ENCODE measurements at places on chromosomes 1 and 21.

- DNase-seq, result no peak
Observed at GRCh38 chr21:42117967-42118780, 47.1 kb downstream of the UMODL1 start.

GRCh38 chr1:247865416-247865815, 8.4 kb downstream of the TRIM58 start:
- peak; percentile 91 for DNase-seq

DNA sequence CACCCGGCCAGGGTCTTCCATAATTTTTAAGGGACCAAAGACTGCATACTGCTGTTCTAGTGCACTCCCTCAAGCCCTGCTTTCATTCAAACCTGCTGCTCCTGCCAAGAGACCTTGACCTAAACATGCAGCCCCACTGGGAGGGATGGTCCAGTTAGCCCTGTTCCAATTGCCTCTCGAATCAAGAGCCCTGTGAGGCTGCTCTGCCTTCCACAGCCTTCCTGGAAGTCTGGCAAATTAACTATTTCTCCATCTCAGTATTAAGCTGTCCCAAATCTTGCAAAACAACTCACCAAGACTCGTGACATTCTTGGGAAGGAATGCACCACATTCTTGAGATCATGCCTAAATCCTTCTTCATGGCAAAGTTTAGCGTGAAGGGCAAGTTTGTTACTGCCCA, 231.3 kb downstream of the C1orf94 start:
- DNase-seq, result no peak

- DNase-seq, result no peak
Observed at GRCh38 chr1:17498214-17498613, 41.3 kb upstream of the ARHGEF10L start.

DNA sequence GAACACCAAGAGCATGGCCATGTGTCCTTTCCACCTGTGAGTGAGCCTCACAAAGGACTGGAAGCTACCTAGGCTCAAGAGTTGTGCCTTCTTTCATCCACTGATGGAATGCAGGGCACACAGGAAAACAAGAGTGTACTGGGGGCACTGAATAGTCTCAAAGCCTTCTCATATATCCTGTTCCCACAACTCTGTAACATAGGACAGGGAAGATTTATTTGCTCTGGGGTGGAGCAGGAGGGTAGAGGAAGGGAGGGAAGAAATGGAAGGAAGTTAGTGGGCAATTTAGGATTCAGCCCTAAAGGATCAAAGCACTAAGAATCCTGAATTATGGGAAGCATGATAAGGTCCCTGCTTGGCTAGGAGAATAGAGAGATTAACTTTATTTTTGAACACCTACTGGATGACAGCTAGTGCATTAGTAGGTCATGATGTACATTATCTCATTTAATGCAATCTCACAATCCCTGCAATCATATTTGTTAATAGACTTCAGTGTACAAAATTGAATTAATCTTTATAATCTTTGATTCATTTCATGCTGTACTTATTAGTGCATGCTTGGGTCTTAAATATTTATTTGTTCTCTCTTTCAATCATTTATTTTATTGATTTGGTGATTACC, 27.0 kb upstream of the RGS16 start:
- DNase-seq, result no peak

- DNase-seq, result no peak
Observed at GRCh38 chr1:98417820-98418219, 243.7 kb upstream of the SNX7 start.

GRCh38 chr1:223329664-223330415, 34.1 kb downstream of the SUSD4 start:
- DNase-seq, result no peak

GRCh38 chr1:164240081-164240480, 318.9 kb upstream of the PBX1 start:
- no peak for DNase-seq

GRCh38 chr1:176195547-176195946, 11.5 kb downstream of the COP1 start:
- no peak for DNase-seq

DNA sequence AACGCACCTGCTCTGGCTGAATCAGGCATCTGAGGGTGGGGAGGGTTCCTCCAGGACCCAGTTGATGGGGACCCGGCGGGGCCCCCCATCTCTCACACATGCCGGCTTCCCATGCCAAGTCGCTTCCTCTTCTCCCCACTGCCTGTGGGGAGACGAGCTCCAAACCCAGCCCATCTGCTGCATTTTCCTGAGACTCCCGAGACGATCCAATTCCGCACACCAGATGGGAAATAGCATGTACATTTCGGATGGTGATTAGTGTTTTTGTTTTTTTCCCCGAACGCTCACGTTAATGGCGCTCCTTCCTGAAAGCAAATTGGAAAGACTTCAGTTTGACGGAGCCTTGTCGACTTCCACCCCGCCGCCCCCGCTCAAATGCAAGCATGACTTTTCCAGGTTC, 13.2 kb upstream of the GRIK3 start:
- DNase-seq, result no peak

GRCh38 chr1:39391691-39392679, 99.5 kb upstream of the BMP8A start:
- DNase-seq, result no peak

GRCh38 chr21:33492571-33492970, 1.1 kb upstream of the DNAJC28 start:
- no peak for DNase-seq

GRCh38 chr1:202935844-202936243, 8.8 kb upstream of the KLHL12 start:
- no peak for DNase-seq

GRCh38 chr1:33634806-33635205, 162.4 kb downstream of the ZSCAN20 start:
- DNase-seq, result no peak

GRCh38 chr1:113605146-113605545, 154.1 kb downstream of the PHTF1 start:
- DNase-seq, result no peak

GRCh38 chr21:27761623-27762022, 794.7 kb upstream of the ADAMTS5 start:
- no peak for DNase-seq

GRCh38 chr1:66925944-66926343, 1.2 kb downstream of the MIER1 start:
- no peak for DNase-seq

DNA sequence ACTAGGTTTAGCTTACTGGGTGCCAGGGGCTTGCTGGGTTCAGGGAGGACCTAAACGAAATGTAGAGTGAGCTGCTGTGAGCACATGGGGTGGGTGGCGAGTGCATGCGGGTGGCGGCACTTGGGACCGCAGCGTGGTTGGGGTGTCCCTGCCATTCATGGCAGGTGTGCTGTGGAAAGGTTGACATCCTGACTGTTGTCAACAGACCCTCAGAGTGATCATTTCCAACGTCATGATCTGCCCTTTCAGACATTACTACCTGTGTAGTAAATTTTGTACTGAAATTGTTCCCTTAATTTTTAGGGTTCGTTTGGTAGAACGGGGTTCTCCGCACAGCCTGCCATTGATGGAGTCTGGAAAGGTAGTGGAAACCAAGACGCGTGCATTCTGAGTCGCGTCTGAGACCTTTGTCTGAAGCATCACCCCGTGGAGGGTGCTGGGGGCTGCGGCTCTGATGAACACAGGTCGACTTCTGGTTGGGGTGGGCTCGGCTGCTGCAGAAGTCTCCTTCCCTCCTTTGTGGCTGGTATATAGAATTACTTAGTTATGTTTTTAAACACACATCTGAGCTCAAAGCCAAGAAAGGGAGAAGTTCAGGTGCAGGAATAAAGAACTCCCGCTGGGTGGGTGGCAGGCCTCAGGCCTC, 43.3 kb downstream of the S100B start:
- DNase-seq, result peak; percentile 3

DNA sequence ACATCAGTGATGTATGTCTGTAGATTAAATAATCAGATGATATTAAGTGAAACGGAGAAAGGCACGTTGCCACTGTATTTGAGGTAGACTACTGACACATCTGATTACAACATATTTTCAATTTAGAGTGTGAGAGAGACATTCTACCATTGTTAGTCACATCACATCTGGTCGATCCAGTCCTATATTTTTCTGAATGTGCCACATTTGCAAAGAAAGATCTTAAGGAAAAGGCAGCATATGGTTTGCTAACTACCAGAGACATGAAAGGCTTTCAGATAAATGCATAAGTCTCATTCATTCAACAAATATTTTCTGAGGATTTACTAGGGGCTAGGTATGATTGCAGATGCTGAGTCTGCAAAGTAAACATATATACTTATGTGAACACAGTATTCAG, 114.3 kb upstream of the RUNX1 start:
- DNase-seq, result no peak

DNA sequence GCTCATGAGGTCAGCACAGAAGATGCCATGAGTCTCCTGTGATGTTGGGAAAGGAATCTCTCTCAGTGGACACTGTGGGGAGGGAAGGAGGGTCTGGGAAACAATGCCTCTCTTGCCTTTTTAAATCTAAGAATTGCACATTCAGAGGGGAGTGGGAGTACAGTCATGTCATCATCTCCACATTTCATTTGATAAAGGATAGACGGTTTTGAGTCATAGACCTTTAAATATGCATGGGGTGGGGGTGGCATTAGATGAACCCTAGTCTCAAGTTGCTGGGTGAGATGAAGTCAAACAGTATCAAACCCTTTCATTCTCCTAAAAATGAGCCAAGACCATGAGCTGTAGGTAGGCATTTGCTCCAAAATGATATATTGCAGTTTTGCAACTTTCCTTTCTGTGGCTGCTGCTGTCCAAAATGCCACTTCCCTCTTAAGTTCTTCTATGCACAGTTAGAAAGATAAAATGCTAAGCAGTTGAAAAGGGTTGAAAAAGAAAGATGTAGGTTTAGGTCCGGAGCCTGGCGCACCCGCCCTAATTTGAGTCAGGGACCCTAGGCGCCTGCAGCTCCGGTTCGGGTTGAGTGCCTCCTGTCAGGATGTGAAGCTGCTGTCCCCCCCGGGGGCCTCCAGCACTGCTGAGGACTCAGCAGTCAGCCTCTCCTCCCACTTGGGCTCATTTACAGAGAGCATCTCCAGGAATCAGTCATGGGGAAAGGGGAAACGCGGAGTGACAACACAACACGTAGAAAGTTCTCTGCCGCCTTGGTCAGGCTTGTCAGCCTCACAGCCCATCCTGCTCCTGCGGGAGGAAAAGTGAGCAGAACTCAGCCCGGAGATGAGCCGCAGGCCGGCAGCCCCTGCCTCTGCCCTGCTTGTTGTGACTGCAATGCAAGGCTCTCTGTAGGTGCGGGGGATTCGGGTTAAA, 479.3 kb upstream of the RUNX1 start:
- DNase-seq, result no peak

GRCh38 chr1:109616391-109616790, 3.0 kb downstream of the GNAT2 start:
- DNase-seq, result no peak

DNA sequence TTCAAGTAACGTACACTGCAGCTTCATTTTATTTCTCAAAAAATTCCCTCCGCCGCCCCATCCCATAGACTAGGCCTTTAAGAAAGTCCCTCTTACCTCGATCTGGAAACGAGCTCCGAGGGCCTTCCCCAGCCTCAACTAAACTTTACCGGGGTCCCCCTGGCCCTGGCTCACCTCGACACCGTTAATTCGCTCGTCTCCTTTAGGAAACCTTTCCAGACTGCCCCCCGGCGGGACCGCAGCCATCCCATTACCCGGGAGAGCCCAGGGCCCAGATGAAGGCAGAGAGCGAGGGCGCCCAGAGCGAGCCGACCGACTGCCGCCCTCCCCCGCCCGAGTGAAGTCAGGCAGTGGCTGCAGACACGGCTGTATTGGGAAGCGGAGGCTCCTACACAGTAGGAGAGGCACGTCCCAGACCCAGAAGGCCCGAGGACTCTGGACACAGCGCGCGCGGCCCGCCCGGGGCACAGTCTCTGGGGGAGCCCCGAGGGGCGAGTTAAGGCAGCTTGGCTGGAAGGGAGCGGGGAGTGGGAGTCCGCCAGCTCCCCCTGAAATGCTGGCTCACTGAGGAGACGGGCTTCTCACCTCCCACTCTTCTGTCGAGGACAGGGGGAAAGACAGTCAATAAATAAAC, 14.6 kb downstream of the SEMA6C start:
- DNase-seq, result no peak

DNA sequence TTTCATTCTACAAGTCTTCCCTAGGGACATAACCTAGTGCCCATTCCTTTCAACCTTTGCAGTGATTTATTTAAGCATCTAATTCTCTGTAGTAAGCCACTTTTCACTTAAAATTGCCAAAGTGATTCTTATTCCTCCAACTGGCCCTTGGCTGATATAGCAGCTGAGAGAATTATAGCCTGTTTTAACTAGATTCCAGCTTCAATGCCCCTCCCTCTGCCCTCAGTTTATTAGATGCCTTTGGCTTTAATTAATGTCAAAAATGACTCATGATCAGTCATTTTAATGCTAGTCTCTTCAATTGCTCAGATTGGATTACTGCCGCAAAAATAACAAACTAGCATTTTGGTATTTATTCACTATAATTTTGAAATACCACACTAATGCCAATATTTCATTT, 145.4 kb upstream of the KCTD3 start:
- DNase-seq, result no peak

DNA sequence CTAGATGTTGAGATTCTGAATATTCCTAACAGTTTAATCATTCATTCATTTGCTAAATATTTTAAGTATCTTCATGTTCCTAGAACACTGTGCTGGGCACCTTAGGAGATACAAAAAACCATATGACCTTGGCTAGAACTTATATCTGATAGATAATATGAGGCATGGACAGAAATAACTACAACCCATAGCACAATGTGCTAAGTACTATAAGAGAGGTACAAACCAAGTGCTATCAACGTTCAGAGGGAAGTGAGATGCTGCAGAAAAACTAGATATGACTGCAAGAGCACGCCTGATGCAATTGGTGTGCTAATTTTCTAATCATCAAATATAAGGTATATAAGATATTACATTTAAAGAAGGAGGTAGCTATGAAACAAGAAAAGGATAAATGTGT, 10.7 kb downstream of the NMNAT2 start:
- DNase-seq, result no peak

- DNase-seq, result no peak
Observed at GRCh38 chr1:35725596-35725995, 6.9 kb upstream of the C1orf216 start.

DNA sequence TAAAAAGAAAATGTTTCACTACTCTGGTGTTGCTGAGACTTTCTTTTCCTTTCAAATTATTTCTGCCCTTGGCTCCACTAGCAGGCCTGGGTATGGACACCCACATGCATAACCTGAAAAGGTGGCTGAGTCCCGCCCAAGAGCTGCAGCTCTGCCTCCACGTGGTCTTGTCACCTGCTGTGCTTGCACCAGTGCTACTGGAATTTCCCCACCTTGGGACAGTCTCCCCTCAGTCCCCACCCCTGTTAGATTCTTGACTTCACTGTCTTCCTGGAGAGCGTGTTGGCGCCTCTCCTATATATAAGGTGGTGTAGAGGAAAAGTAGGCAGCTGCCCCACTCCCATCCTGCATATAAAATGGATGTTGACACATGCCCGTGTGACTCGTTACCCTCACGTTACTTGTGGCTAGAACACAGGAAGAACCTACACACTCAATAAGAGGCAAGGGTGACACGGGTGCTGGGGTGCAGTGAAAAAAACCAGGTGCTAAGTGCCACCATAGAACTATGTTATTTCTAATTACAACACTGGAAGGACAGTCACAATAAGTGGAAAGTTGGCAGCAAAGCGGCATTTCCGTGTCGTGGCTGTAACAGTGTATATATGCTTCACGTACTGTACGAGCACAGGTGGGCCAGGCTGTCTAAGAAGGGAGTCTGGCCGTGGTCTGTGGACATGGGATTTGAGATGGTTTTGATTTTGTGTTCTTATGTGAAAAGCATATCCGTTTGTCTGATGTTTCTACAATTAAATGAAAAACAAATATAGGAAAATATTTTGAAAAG, 61.0 kb downstream of the POFUT2 start:
- DNase-seq, result no peak
